Left renal cortex interstitium (tissue), 4 donors: ENCODE measurements at places on chromosomes 1 and 21. TPM values are rescaled to one million over a fixed set of nuclear protein-coding genes. Genes with fewer than 3 reads are reported as not detected.

- no peak for DNase-seq
Observed at GRCh38 chr21:36753556-36753955, 54.6 kb downstream of the SIM2 start.

DNA sequence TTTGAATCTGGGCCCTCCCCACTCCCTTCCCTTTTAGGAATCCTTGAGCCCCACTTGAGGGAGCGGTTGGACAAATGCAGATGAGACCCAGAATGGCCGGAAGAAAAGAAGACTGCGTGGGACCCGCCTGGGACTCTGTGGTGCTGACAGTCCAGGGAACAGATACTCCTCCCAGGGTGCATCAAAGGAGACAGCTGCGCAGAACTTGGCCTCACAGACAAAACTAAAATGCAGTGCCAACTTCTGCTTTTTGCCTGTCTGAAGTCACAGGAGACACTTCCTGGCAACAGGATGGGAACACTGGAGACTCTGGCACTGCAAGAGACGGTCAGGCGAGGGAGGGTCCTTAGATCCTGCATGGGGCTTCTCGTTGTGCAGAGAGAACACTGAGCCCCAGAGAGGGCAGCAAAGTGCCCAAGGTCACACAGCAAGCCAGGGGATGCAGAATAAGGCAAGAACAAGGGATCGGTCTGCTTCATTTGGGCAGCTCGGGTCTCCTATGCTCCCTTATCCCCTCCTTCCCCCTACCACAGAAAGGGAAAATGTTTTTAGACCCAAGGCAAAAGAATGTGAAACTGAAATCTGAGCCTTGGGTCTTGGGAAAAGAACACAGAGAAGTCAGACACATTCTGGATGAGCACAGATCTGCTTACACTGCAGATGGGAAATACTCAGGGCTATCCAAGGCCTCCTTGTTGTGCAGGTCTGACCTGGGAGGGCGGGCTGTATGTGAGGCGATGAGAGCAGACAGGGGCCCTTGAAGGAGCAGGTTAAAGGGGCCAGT, 182.4 kb downstream of the TRABD2B start:
- no peak for DNase-seq

- no peak for DNase-seq
Observed at GRCh38 chr1:101967871-101968270, 28.9 kb downstream of the OLFM3 start.

DNA sequence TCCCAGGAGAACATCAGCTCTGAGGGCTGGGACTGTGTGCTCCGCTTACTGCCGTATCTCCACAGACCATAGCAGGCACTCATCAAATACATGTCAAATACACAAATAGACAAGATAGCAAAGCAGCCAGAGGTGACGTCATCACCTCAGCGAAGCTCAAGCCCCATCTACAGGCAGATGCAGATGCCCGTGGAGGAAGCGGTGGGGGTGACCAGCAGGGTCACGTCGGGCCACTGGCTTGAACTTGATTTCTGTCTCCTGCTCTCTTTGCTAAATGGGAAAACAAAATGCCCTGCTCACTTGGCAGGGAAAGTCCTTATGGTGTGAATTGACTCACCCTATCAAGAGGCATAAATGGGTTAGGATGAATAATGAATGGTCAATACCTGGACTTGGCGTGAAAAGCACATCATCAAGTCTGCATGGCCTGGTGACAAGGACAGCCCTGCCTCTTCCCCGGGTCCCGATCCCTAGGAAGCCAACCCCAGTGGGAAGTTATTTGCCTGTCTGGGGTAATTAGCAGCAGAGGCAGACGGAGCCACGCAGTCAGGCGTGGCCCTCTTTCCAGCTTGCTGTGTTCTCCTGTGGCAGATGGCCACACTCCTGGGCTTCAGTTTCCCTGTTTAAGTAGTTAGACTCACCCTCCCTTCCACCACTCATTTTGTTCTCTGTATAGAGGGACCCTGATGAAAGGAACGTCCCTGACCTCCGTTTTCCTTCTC, 536.0 kb downstream of the NPHP4 start:
- DNase-seq: no peak

DNA sequence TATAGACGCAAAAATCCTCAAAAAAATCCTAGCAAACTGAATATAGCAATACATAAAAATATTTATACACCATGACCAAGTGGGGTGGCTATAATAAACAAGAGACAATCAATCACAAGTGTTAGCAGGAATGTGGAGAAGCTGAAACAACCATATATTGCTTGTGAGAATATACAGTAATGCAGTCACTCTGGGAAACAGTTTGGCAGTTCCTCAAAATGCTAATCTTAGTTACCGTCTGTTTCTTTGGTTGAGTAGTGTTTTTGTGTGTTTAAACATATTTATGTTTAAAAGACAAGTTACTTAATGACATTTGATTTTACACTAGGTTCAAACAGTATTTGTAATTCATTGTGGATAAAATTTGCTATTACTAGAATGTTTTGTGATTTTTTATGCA, 792.0 kb downstream of the LTN1 start:
- no peak for DNase-seq

GRCh38 chr1:22442212-22442894, 9.3 kb upstream of the ZBTB40 start:
- no peak for DNase-seq

GRCh38 chr21:37232274-37233018, 34.7 kb downstream of the VPS26C start:
- DNase-seq: no peak

The LCE3D gene
- not detected for polyA plus RNA-seq

GRCh38 chr1:118982266-118982665, 5.9 kb downstream of the TBX15 start:
- DNase-seq: no peak

DNA sequence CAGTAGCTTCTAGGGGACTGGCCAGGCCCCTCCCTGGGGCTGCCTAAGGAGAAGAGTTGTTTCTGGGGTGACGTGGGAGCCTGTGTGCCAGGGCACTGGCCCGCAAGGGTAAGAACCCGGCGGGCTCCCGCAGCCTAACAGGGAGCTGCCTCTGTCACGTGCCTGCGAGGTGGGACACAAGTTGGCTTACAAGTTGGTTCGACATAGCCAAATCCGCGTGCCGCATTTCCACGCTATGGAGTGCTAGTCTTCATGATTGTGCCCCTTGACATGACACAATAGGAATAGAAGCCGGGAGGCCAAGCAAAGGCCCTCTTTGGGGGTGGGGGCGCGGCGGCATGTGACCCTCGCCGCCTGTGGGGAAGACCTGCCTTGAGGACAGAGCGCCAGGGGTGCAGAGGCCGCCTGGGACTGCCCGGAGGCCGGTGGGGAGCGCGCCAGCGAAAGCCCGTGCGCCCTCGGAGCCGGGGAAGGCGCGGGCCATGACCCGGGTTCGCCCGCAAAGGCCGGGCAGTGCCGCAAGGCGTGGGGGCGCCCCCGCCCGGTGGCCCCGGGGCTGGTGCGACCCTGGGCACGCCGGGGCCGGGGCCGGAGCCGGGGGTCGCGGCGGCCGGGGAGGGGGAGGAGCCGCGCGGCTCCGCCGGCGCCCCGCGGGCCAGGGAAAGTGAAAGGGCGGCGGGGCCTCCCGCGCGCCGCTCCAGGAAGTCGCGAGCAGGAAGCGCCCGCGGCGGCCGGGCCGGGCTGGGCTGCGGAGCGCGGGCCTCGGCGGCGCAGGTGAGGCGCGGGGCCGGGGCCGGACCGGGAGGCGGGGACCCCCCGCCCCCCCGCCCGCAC, at the start of gene SLC37A1:
TSS of gene SLC37A1 (plus strand) at position 702 of the 834 bp plus-strand sequence. CDS start 4,603 bp downstream, outside the sequence.
- DNase-seq: no peak

The TRPM2 gene
- polyA plus RNA-seq: 1.0 TPM
